Sciatic nerve (tissue), 2 donors: ENCODE measurements at places on chromosomes 13 and 19.

DNA sequence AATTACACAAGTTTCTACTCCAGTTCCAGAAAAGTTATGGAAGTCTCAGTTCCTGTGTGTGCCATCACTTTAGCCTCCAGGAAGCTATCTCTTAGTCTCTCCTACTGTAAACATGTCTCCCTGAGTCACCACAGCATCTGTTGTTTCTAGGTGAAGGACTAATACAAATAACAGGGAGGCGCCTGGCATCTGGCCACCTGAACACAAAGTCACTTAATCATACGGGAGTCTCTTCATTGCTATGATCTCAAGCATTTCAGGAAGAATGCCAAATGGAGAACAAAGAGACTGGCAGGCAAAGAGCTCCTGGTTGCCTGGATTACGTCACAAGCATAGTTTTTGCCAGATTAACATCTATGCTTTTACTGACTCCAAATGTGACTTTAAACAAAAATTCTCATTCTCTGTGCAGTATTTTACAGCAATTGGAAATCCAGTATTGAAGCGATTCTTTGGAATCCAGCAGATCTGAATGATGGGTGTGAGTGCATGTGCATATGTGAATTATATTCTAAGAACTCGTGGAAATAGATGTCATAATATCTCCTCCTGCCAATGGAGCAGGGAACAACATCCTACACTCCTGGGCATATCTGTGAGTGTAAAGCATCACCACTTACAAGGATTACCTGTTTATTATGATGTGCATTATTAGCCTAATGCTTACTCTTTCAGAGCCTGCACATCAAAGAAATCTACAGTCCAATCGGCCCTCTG lies 572.8 kb downstream of the PCDH9 start:
- no peak for DNase-seq

GRCh38 chr13:28522871-28523270 lies 27.9 kb upstream of the FLT1 start:
- DNase-seq, result no peak

GRCh38 chr13:105139380-105140285 lies 1395.8 kb downstream of the EFNB2 start:
- no peak for DNase-seq

DNA sequence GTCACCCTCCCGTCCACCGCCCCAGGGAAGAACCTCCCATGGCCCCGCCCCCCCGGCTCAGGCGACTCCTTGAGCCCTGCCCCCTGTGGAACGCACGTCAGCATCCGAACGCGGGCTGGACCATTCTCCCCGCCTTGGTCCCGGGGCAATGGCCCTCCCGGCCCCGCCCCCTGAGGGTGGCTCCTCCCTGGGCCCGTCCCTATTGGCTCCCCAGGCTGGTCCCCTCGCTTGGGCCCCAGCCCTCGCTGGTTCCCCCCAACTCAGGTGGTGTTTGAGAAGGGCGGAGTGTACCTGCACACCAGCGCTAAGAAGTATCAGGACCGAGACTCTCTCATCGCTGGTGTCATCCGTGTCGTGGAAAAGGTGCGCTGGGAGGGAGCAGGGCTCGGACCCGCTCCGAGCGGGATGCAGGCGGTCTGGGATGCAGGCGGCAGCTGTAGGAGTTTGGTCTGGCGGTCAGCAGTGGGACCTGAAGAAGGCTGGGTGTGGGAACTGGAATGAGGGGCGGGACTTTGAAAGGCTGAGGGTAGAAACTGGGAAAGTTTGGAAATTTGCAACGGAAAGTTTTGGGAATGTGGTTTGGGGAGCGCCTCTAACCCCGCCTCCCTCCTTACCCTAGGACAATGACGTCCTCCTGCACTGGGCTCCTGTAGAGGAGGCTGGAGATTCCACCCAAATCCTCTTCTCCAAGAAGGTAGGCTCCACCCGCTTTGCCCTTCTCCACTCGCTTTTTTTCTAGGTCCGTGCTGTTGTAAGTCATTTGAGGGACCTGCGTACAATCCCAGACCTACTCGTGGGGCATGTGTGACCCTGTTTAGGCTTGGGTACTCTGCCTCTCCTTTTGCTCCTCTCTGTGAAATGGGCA lies 609 bp downstream of the TBC1D17 start:
- peak; percentile 99 for DNase-seq

- no peak for DNase-seq
Measured at GRCh38 chr13:21434588-21434987, 24.5 kb downstream of the ZDHHC20 start.

DNA sequence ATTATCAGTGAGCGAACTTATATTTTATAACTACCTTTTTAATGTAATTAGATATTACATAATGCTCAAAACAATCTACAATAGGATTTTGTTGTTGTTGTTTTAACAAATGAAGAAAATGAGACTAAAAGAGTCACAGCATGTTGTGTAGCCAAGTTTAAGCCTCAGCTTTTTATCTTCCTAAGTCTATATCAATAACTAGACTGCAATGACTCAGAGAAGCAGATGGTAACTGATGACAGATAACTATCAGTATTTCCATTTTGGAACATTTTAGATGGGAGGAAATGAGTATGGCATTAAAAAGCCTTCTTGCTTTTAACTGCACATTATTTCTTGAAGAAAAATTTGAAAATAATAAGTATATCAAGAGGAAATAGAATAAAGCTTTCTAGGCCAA lies 825.2 kb downstream of the SLITRK1 start:
- no peak for DNase-seq

- DNase-seq, result no peak
Measured at GRCh38 chr19:36686365-36687213, 823 bp upstream of the ZNF567 start.

GRCh38 chr13:46666727-46667456 lies 113.9 kb downstream of the LRCH1 start:
- no peak for DNase-seq

GRCh38 chr19:4069331-4069959 lies 2.7 kb upstream of the ZBTB7A start:
- no peak for DNase-seq

DNA sequence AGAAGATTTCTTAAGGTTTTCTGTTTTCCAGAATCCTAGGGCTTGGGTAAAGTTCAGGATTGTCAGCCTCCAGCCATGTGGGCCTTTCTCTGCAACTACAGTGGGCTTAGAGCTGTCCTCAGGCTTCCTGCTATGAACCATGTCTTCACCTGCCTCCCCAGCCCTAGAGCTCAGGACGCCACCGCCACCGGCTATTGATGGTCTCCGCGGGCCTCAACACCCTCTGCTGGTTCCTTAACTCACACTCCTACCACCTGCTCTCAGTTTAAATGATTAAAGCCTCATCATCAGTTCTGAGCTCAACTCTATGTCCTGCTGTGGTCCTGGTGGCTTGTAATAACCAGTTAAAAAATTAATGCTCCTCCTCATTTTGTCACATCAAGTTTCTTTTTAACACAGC lies 221.0 kb downstream of the EFNB2 start:
- DNase-seq, result no peak

- DNase-seq, result no peak
Measured at GRCh38 chr19:13966684-13967128, 14.4 kb downstream of the DCAF15 start.

- peak; percentile 86 for DNase-seq
Measured at GRCh38 chr19:5308451-5309437, 31.9 kb downstream of the PTPRS start.

DNA sequence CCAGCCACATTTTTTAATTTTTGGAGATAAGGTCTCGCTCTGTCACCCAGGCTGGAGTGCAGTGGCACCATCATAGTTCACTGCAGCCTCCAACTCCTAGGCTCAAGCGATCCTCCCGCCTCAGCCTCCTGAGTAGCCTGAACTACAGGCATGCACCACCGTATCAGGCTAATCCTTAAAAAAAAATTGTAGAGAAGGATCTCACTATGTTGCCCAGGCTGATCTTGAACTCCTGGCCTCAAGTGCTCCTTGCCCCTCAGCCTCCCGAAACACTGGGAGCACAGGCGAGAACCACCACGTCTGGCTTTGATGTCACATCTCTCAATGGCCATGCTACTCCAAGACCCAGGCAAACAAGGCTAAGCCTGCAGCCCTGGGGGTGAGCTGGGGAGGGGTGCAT lies 21.2 kb downstream of the PRKCSH start:
- DNase-seq, result no peak

- DNase-seq, result no peak
Measured at GRCh38 chr19:54178581-54179261, 5.8 kb upstream of the TMC4 start.

GRCh38 chr19:42038666-42039065 lies 31.3 kb downstream of the GRIK5 start:
- DNase-seq, result no peak
